Lung (tissue), 17 donors: ENCODE measurements at places on chromosomes 4 and X.

DNA sequence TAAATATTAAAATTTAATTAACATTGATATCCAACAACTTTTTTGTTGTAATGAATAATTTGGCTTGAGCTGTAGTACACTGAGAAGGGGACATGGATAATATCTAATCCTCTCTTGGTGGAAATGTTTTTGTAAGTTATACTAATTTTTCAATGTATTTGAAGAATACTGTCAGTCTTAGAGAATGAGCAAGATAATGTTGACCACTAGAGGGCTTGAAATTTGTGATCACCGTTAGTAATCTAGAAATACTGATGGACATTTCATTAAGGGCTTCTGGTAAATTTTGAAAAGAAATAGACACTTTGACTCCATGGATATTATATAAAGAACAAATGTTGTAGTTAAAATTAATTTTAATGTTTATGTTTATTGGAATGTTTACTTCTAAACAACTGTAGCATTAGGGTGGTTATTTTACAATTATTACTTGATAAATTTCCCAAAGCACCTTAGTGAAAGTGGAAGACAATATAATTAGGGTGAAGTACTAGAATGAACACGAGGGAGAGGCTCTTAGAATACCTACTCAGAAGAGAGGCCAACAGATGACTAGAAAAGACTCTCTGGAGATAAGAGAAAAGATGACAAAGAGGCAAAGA is 20.0 kb upstream of the CAMK2D start:
- peak; percentile 40 for DNase-seq

GRCh38 chrX:41732260-41732659 is 8.3 kb downstream of the GPR82 start:
- no peak for DNase-seq

- no peak for DNase-seq
Measured at GRCh38 chrX:16754019-16754418, 32.2 kb upstream of the TXLNG start.

DNA sequence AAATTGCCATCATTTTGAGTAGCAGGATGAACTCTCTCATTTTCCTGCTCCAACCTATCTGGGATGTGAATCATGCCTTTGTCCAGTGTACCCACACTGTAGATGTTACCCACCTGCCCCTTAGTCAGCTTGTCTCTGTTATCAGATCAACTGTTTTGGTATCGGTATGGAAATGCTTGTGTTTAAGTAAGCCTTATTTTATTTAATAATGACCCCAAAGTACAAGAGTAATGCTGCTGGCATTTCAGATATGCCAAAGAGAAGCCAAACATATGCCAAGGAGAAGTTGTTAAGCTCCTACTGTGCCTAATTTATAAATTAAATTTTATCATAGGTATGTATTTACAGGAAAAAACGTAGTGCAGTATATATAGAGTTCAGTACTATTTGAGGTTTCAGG is 18.6 kb upstream of the RAP1GDS1 start:
- DNase-seq, result no peak

- DNase-seq, result no peak
Measured at GRCh38 chr4:23327120-23327519, 562.7 kb downstream of the PPARGC1A start.

GRCh38 chr4:28179126-28179525 is 1318.5 kb downstream of the STIM2 start:
- DNase-seq, result no peak

DNA sequence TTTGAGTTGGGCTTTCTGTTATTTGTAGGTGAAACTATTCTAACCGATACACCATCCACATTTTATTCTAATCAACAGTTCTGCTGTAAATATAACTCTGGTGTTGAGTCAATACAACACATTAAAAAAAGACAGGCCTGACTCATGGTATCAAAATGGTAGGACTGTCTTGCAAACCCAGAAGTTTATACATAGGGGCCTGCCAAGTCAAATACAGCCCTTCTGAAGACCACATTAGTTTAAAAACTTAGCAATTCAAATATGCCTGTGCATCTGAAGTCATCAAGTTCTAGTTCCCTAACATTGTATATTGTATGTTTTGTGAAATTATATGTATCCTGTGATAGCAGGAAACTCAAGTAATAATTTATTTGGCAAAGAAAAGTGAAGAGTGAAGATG is 24.4 kb upstream of the PDE5A start:
- DNase-seq, result no peak

DNA sequence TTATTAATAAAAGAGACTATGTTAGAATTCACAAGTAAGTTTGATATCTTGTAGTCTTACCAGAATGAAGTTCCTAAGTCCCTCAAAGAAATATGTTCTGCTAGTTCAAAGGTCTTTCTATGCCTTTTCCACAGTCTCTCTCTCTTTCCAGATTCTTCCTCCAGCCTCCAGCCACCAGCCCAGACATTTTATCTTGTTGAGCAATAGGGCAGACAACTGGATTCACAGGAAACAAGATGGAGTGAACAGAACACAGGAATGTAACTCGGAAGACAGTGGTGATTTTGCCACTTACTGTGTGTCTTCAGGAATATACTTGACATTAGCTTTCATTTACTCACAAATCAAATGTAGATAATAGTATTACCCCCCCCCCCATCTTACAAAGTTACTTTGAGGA is 17.1 kb upstream of the CPEB2 start:
- DNase-seq, result no peak

GRCh38 chr4:2330091-2331042 is 68.5 kb upstream of the MXD4 start:
- no peak for DNase-seq
